ENCODE measurements at places on chromosomes 2 and 18.

- no peak for DNase-seq
These were observed 1.1 kb downstream of the PNKD start for GRCh38 chr2:218271487-218271797.

GRCh38 chr2:24883946-24884345 is 36.1 kb downstream of the ADCY3 start:
- no peak for DNase-seq

DNA sequence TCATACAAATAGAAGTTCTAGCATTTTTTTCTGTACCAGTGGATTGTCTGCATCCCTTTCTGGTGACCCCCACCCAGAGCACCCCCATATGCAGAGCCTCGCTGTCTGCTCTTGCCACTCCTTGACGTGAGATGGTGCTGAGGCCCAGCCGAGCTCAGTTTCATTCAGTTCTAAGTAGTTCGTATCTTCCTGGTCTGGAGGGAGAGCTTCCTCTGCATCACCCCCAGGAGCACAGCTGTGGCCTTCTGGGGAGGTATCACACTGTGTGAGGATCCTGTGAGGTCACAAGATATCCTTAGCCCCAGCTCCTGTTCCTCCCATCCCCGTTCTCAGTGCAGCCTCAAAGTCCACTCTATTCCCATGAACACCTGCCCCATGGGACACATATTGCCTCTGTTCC is 132.7 kb downstream of the PTGR3 start:
- DNase-seq, result no peak

GRCh38 chr18:35936951-35937350 is 35.5 kb upstream of the RMP24 start:
- no peak for DNase-seq

DNA sequence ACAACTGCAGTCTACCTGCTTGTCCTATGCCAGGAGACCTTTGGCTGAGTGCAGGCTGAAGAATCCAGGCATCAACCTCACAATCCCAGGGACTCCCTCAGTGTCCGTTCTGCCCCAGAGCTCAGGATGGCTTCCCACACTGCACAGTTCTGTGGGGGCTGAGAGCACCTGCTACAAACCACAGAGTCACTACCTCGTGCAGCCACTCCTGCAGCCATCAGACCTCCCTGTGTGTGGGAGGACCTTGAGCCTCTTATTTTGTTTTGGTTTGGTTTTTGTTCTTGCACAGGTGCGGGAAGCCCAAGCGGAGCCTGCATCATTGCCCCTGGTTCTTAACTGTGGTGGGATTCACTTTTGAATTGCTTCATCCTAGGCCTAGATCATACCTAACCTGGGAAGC is 31.0 kb downstream of the NAT8 start:
- no peak for DNase-seq

GRCh38 chr2:84880645-84881521 is at the start of gene TRABD2A:
Gene TRABD2A (minus strand): TSS chr2:84881084. CDS start chr2:84881039, 45 bp downstream.
- no peak for DNase-seq

- no peak for DNase-seq
These were observed 46.3 kb downstream of the ANKMY1 start for GRCh38 chr2:240511351-240512108.

DNA sequence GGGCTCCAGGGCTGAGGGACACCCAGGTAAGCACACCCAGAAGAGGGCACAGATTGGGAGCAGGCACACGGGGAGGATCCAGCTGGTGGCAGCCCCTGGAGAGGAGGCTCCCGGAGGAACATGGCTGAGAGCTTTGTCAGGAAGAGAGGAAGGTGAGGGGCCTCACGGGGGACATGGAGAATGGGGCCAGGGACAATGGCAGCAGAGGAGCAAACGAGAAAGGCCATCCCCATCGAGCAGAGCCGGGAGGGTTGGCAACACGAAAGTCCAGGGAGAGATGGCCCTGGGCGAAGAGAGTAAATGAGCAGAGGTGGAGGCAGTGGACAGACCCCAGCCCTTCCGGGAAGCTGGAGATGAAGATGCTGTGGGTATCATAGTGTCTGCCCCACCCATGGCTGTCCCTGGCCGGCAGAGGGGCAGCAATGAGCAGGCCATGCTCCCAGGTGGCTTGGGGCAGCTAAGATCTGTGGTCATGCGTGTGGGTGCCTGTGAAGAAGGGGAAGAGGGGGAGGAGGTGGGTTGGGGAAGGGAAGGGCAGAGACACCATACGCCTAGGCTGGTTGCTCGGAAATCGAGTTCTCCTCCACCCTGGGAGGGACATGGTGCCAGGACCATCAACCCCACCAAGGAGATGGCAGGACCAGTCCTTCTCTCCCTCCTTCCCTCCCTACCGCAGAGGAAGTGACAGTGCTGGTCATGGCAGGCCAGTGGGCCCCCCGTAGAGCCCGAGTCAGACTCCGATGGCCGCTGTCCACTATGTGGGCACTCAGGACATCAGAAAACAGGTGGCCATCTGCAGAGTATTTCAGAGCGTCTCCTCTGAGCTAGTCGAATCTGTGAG is 191.7 kb downstream of the NDUFA10 start:
- no peak for DNase-seq

DNA sequence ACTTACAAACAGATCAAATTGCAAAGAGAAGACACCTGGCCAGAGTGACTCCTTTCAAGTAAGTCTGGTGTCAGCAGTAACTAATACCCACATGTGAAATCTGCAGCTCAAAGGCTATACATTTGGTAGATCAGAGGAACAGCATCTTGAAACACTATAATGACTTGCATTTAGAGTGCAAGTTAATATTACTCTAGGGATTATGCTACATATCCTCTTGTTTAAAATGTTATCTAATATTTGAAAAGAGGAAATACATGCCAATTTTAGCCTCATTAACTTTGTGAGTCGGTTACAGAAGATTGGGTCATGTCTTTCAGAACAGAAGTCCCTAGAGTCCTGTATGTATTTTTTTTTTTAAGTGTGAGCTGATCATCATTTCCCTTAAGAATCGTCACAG is 15.2 kb downstream of the LANCL1 start:
- no peak for DNase-seq

GRCh38 chr18:70506511-70506910 is 217.7 kb downstream of the SOCS6 start:
- no peak for DNase-seq

DNA sequence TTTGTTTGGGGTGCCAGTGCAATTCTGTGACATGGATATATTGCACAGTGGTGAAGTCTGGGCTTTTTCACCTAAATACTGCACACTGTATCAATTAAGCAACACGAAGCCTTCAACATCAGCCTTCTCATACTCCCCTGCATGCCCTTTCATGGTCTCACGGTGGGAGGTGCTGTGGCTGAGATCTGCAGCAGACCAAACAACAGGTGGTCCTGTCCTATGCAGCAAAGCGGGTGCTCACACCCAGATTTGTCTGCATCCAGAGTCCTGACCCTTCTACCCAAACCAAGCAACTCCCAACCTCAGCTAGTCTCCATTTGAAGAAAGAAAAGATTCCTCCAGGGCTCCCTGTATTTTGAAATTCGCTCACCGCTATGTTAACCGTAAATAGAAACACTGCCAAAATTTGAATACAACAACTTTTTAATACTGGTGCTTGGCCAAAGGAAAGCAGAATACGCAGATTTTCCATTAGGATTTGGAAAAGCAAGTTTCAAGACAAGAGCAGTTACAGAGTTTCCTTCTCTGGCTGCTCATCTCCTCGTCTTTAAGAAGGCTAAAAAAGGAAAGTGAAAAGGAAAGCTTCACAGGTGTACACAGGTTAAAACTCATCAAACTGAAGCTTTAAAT is 34.9 kb downstream of the FAM168B start:
- no peak for DNase-seq

DNA sequence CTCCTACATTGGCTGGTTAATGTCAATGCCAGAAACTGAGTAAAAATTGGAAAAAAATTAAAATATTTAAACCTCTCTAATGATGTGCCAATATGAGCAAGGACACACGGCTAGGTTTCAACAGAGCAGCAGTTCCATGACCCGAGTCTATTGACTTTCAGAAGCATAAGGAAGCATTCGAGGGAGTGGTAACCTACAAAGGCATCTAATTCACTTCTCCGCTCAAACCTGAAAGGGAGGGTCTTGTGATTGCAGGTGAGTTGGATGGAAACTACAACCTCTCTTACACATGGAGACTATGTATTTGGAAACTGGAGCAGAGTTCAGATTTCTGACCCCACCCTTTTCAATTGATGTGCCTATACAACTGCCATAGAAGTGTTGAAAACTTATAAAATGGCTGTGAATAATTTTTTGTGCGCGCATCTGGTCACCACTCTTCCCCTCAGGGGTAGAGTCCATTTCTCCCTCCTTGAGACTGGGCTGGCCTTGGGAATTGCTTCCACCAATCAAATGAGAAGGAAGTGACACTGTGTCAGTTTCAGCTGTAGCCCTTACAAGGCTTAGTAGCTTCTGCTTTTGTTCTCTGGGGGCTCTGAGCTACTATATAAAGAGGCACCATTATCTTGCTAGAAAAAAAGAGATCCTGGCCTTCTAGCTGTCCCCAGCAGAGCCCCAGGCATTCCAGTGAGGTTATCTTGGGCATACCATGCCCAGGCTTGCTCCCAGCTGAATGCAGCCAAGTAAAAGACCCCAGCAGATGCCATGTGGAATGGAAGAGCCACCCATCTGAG is 278.0 kb downstream of the EPHA4 start:
- no peak for DNase-seq

DNA sequence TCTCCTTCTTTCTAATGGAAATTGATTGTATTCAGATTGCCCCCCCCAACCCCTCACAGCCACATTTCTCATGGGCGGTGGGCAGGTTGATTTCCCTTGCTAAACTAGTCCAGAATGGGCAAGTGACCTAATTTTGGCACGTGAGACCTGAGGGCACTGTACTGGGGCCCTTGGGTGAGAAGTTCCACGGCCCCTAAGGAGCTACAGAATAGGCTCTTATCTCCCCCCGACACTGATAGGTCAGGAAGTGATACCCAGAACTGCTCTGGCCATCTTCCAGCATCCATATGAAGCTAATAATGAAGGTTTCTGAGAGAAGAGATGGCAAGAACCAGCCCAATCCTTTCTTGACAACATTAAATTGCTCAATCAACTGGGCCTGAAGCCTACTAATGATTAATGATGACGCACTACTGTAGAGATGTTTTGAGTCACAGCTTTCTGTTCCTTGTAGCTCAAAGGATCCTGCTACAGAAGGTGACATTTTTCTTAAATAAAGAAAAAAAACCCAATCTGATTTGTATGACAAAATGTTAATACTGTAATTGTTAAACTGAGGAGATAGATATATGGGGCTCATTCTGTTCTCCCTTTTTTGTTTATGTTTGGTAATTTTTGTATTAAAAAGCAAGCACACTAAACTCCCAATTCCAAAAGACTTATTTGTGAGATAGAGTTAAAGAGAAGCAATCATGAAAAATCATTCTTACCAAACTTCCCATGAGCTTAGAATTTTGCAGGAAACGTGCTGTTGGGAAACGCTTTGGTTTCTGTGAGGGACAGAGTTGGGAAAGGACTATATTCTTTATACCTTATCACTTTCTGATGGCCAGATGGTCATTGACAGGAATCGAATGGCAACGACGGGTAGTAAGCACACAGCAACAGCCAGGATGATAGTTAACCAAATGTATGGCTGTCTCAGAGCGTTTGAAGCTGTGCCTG is 28.2 kb upstream of the NARS1 start:
- no peak for DNase-seq

GRCh38 chr2:83595121-83595690 is 863.9 kb downstream of the SUCLG1 start:
- peak; percentile 9 for DNase-seq

GRCh38 chr18:79465392-79465991 is 69.8 kb downstream of the NFATC1 start:
- no peak for DNase-seq

GRCh38 chr2:31170071-31170698 is 31.9 kb upstream of the GALNT14 start:
- peak; percentile 71 for DNase-seq

DNA sequence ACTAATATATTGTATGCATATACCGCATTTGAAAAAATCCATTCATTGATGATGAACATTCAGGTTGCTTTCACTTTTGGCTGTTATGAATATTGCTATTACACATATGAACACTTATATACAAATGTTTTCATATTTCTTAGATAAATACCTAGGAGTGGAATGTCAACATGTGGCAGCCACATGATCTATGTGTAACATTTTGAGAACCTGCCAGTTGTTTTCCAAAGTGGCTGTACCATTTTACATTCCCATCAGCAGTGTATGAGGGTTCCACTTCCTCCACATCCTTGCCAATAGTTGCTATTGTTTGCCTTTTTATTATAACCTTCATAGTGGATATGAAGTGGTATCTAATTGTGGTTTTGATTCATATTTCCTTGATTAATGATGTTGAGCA is 40.5 kb downstream of the CCDC85A start:
- DNase-seq, result no peak

DNA sequence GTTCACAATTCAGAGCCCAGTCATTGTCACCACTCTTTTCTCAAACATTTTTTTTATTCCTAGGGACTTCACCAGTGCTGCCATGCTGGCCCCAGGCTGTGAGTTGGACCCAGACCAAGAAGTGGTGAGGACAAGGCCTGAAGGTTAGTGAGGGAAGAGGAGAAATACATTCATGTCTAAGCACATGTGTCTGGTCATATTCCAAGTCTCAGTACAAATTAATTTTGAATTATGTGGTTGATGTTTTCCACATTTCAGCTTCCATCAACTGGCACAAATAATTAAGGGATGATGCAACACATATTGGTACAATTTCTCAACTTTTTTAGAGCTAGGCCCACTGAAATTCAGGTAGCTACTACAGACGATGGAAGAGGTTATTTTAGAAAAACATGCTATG is 106.6 kb upstream of the UPP2 start:
- DNase-seq, result no peak

GRCh38 chr18:54961016-54961423 is 1.8 kb upstream of the CCDC68 start:
- DNase-seq, result no peak

- DNase-seq, result no peak
These were observed 34.2 kb downstream of the IMPA2 start for GRCh38 chr18:12015416-12016062.

DNA sequence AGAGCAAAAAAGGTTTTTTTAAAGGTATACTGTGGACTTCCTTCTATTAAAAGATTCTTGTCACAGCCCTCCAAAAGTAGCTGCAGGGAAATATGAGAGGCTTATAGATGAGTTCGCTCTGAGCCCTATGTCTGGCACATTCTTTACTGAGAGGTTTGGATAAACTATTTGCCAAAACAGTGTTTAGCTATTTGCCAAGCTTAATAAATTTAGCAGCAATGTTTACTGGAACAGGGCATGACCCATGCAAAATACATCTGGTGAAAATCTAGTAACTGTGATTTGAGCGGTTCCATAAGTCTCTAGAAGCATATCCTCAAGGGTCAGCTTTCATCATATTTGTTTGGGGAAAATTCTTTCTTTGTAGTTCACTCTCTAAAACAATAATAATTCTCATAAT is 1696.7 kb upstream of the PIK3C3 start:
- no peak for DNase-seq

GRCh38 chr2:236075802-236076201 is 92.4 kb downstream of the GBX2 start:
- no peak for DNase-seq
